Activated T-cell treated with anti-CD3 and anti-CD28 coated beads for 4 hours (primary cell): ENCODE measurements at places on chromosomes 16 and 17.

DNA sequence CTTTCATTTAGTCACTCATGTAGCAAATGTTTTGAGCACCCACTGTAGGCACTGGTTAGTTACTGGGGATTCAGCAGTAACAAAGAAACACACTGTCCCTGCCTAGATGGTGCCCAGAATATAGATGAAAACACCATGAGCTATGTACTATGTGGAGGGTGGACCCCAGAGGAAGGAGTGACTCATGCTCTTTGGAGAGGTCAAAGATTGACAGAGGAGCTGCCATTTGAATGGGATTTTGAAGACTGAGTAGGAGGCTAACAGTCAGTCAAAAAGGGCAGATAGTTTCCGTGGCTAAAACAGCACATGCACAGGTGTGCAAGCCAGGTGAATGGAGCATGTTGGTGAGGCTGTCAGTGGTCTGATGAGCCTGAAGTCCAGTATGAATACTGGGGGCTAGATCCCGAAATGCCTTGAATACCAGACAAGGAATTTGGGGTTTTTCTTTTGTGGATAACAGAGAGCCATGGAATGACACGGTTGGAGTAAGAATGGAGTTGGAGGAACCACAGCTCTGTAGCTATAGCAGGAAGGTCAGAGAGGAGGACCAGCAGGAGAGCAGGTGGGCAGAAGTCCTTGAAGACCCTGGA lies 6.1 kb downstream of the IL21R start:
- peak; percentile 52 for DNase-seq

- DNase-seq, result no peak
Observed at GRCh38 chr17:57752031-57752905, 7.2 kb upstream of the CCDC182 start.

DNA sequence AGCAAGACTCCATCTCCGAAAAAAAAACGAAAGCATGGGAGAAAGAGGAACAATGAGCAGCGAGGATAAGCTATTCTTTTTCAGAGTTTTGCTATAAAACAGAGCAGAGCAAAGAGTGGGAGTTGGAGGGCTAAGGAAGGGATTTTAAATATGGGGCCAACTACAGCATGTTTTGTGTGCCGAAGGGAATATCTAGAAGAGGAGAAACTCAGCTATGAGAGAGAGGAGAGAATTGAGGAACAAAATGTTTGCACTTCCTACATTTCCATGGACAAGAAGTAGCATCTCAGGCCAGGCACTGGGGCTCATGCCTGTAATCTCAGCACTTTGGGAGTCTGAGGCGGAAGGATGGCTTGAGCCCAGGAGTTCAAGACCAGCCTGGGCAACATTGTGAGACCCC lies 13.1 kb upstream of the GRB2 start:
- no peak for DNase-seq

GRCh38 chr17:78168903-78169793 lies 767 bp downstream of the SYNGR2 start:
- DNase-seq, result peak; percentile 36

- DNase-seq, result no peak
Observed at GRCh38 chr17:72117535-72118334, 3.1 kb upstream of the SOX9 start.

DNA sequence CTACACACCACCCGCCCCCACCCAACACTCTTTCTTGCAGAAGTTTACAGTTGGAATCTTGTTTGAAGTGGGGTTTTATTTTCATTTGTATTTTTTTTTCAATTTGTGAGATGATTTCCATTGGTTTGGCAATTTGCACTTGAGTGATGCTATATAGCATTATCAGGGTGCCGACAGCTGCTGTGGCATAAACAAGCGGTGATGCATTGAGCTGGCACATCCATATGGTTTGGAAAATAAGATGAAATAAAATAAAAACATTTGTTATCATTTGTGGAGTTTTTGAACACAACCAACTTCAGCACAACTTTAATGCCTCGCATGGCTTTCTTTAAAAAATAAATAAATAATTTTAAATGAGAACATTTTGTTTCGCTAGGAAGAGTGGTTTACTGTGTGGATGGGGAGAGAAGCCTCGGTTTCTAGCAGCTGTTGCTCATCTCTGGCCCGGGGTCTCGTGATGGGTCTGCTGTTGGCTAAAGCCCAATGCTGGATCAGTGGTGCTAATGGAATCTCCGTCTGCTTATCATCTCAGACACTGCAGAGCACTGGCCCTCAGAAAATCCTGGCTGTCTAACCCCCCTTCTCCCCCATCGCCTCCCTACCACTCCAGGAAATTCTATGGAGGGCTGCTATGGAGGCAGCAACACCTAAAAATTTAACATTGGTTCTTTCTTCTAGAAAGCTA lies 192.3 kb upstream of the MAF start:
- DNase-seq, result no peak

DNA sequence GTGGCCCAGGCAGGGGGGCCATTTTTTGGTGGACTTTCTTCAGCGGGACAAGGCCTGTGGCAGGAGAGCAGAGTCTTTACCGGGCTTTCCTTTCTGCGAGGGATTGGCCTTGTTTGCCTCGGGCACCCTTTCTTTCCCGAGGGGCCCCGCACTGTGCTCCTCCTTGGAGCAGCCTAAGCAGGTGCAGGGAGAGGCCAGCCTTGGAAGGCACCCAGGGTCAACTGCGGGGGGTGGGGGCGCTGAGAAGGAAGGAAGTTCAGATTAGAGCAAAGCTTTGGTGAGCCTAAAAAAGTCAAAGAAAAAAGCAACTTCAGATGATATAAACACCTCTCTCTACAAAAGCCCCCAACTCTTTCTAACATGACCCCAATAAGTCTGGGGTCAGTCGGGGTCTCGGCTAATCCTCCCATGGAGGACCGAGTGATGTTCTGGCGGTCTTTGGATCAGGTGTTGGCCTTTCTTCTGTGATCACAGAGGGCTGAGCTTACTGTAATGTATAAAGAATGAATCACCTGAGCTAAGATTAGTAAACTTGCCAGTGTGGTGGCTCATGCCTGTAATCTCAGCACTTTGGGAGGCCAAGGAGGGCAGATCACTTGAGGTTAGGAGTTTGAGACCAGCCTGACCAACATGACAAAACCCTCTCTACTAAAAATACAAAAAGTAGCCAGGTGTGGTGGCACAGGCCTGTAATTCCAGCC lies 63.0 kb downstream of the PGS1 start:
- no peak for DNase-seq

DNA sequence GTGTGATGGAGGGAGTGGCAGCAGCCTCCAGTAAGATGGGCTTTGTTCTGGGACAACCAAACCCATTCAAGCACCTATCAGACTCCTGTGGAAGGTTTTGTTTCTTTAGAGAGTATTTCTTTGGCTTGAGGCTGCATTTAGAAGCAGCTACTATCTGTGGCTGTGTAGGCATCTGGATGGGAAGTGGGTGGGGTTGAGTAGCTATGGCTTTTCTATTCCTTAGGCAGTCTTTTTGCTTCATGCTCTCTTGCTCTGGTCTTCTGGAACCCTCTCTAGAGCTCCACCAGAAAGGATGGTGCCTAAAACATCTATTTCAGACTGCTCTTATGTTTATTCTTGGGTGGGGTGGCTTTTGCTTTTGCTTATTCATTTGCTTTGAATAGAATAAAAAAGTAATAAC lies 19.9 kb downstream of the TNRC6A start:
- DNase-seq, result no peak

DNA sequence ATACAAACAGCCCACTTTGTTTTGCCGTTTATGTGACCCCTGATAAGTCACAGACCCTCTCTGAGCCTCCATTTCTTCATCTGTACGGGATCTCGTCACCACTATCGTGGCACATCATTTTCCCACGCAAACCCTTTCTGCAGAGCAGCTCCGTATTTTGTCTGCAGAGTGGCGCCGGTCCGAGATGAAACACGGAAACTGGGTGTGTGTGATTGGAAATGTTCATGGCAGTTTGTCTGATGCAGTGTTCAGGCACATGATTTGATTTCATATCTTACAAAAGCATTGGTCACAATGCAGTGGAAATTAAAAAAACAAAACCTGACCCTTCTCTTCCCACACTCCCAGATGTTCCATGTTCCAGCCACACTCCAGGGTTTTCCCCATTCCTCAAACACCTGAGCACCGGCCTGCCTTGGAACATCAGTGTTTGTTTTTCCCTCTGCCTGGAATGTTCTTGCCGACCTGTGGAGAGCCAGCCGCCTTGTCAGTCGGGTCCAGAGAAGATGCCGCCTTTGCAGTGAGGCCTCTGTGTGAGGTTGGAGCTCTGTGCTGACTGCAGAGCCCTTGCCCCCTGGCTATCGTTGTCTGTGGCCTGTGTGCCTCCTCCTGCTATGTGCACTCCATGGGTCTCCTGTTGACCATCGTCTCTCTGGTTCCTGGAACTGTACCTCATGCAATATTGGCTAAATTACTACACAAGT lies 39.2 kb downstream of the NT5M start:
- no peak for DNase-seq

DNA sequence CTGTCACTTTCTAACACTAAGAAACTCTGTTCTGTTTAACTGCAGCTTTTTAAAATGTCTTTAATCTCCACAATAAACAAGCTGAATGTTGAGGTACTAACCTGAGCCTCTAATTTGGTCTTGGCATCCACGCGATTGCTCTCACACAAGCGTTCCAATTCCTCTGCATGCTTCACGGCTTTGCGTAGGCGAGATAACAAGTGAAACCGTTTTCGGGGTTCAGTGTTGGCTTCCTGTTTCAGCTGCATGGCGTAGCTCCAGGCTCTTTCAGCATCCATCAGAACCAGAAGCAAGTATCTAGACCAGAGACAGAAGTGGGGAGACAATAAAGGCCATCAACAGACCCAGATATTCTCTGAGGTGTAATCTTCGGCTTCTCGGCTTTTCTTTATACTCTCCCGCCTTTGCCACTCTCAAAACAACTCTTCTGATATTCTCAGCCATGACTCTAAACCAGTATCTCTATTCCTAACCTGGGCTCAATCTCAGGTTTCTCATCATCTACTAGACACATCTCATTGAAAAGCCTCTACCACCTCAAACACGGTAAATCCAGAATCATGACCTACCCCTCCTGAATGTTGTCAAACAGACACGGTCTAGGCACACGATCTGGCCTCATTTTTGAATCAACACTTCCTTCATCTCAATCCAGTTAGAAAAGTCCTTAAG lies 8.3 kb downstream of the SRP68 start:
- no peak for DNase-seq

DNA sequence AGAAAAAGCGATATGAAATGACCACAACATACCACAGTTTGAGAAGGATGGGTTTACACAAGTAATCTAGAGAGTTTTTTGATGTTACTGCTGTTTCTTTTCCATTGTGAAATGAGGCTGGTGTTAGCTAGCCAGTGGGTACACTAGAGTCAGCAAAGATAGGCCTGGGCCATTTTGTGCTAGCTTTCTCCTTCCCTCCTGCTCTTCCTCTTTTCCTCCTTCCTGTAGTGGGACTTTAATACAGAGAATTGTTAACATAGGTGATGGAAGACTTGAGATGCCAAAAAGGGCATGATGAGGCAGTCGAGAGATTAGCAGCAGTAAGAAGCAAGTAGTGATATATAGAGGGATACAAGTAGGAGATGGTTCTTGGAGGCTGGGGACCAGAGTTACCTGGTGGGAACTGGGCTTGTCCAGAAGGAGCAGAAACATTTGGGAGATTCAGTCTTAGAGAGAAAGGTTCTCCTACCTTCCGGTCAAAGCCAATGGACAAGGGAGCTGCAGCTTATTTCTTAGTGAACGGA lies 7.7 kb downstream of the NSRP1 start:
- no peak for DNase-seq

- no peak for DNase-seq
Observed at GRCh38 chr17:8133941-8134340, 10.0 kb upstream of the HES7 start.

- DNase-seq, result no peak
Observed at GRCh38 chr17:64117981-64118979, 11.7 kb downstream of the ERN1 start.

DNA sequence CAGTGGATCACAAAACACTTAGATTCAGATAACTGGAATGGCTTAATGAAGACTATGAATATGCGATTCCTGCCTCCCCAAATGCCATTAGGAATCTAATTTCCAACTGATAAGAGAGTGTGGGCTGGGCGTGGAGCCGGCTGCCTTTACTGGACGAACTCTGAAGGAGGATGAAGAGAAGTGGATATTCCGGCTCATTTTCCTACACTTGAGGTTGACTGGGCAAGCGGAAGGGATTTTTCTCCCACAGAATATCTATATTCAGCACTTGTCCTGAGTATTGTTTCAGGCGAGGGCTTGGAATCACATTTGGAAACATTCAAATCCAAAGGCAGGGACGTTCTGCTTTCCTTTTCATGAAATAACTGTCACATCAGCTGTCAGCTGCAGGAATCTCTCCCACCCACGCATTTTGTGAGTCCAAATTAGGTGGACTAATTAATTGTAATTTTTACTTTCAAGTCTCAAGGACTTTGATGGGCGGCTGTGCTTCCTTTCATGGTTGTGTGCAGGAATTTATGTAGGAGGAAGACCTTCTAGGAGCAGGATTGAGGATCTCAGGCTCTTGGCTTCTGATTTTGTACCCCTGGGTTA lies 138.5 kb downstream of the PITPNC1 start:
- no peak for DNase-seq

DNA sequence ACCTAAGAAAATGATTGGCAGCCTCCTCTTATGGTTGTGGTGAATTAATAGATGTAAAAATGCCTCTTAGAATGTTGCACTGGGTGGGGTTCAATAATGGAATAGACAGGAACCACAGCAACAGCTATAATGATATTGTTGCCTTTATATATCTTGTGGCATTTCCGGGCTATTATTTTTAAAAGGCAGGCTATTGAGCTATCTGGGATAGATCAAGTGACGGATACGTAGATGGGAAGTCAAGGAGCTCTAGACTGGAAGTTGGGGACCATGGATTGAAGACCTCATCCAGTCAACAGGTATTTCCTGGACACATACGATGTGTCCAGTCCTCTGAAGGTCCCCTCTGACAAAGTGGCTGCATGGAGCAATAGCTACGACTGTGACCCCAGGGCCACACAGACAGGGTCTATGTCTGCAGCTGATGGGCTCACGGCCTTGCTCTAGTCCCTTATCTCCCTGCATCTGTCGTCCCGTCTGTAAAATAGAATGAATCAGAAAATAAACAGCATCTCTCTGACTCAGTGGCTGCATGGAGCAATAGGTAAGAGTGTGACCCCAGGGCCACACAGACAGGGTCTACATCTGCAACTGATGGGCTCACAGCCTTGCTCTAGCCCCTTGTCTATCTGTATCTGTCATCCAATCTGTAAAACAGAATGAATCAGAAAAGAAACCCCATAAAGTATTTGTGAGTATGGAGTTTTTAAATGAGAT lies 117.7 kb upstream of the FOXF1 start:
- DNase-seq, result no peak

DNA sequence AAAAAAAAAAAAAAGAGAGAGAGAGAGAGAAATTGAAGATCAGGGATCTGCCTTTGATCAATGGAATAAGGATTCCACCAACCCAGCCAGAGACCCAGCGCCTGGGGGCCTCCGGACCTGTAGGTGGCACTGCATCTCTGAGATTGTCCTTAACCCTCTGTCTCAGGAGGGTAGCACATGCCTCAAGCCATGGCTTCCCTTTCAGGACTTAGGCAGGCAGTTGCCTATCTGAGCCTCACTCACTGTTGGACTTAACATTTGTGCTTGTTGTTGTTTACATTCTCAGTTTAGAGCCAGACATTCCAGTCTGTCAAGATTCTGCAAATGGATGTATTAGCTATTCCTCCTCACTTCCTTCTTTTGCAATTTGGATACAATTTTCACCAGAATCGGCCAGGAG lies 5.1 kb upstream of the SCNN1B start:
- DNase-seq, result no peak
